ENCODE measurements at places on chromosomes 4 and X.

GRCh38 chrX:65668377-65669310 lies 1.2 kb downstream of the MSN start:
- DNase-seq = no peak

GRCh38 chr4:67575232-67576058 lies 16.9 kb downstream of the STAP1 start:
- no peak for DNase-seq

DNA sequence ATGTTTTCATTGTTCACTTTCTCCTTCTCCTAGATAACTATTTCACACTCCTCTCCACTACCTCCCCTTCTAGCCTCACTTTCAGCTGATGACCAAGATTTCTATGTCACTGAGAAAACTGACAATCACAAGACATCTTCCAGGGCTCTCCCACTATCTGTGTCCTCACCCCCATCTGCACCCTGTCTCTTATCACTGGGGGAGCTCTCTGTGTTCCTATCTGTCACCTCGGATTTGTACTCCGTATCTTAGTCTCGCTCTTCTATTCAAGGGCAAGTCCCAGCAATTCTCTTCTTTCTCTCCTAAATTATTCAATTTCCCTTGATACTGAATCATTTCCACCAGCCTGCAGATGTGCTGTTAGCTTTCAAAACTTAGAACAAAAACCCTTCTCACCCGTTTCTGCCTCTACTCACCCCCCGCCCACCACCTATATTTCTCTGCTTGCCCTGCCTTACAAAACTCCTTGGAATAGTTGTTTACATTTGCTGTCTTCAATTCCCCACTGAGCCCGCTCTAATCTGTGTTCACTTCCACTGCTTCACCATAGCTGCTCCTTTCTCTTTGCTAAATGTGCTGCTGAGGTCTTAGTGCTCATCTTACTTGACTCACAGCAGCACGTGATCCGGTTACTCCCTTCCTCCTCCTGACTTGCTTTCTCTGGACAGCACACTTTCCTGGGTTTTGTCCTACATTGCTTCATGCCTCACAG lies 293.2 kb downstream of the UNC5C start:
- DNase-seq = no peak

- no peak for DNase-seq
Measured at GRCh38 chr4:80803337-80803736, 227.2 kb upstream of the BMP3 start.

DNA sequence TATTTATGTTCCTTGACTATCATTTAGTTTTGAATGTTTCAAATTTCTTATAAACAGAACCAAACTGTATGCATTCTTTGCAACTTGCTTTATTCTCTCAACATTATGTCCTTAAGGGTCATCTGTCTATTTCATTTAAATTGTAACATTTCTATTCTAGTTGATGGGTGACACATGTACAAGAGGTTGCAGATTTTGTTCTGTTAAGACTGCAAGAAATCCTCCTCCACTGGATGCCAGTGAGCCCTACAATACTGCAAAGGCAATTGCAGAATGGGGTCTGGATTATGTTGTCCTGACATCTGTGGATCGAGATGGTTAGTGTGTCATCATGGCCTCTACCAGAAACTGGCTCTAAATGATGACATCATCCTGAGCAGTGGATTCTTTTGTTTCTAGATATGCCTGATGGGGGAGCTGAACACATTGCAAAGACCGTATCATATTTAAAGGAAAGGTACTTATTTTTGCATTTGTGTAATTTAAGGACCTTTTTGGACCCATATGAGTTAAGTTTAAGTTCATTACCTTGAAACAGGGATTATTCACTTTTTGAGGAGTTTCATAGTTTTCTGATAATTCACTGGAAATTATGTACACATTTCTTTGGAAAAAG lies 6.1 kb downstream of the LIAS start:
- no peak for DNase-seq

DNA sequence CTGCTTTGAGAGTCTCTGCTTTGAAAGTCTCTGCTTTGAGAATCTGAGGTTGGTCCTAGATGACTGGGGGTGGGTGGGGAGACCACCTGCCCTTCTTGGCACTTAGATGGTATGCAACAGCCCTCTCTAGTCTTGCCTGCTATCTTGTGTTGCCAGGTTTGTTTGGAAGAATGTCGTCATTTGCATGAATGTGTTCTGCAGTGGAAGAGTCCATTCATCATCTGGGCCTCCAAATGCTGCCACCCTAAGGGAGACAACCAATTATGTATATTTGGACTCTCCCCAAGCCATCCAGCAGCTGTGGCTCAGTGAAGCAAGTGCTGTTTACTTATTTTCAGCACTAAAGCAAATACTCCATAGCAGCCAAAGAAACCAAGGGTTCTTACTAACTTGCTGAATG lies 44.6 kb upstream of the TRPC5OS start:
- no peak for DNase-seq

GRCh38 chrX:153871451-153871850 lies 14.5 kb downstream of the L1CAM start:
- DNase-seq = no peak

DNA sequence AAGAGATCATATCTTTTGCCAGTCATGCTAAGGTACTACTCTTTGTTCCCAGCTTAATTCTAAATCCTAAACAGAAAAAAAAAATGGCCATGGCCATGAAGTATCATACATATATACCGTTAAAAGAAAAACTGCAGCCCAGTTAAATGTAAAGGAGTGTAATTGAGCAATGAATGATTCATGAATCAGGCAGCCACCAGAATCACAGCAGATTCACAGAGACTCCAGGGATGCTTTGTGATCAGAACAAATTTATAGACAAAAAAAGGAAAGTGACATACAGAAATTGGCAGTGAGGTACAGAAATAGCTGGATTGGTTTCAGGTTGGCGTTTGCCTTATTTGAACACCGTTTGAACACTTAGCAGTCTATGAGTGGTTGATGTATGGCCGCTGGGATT lies 42.1 kb upstream of the PDGFC start:
- no peak for DNase-seq

- DNase-seq = no peak
Measured at GRCh38 chrX:125998432-125998831, 167.7 kb downstream of the DCAF12L2 start.

- DNase-seq = no peak
Measured at GRCh38 chr4:26337612-26338011, 16.8 kb downstream of the RBPJ start.

GRCh38 chr4:139484783-139485311 lies 30.9 kb downstream of the RAB33B start:
- no peak for DNase-seq

DNA sequence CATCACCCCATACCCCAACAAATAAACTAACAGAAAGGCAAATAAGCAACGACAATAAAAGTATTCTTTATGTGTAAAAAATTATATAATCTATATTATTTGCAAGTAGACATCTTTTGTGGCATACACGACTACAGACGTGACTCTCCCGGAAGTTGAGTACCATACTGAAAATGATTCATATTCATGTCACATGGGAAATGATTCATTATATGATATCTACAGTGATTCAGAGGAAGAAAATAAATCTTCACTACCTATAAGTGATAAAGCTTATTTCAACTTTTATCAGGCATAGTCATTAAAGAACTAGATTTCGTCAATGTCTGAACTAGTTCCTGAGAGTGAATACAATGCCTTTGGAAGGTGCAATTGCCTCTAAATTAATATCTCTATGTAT lies 4.6 kb upstream of the ANTXR2 start:
- DNase-seq = no peak

DNA sequence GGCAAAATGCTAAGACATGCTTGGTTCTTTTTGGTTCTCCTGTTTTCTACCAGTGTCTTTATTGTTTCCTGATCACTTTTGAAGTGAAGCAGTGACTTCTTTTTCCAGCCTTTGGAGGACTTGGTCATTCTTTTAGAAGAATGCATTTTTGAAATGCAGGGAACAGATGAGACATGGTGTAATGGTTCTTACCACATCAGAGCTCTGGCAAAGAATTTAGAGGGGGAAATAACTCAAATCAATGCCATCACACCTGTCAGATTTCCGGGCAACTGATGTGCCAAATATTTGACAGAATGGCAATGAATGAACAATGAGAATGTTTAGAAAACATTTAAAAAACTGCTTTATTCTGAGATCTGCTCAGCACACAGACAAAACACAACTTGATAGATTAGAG lies 519.6 kb downstream of the IQCM start:
- DNase-seq = no peak

GRCh38 chrX:140701480-140701879 lies 8.1 kb upstream of the LINC00632 start:
- DNase-seq = no peak

- no peak for DNase-seq
Measured at GRCh38 chr4:148254621-148255343, 187.4 kb downstream of the NR3C2 start.

GRCh38 chr4:186820391-186820891 lies 96.8 kb upstream of the FAT1 start:
- DNase-seq = no peak

- DNase-seq = no peak
Measured at GRCh38 chr4:151486168-151486567, 77.2 kb downstream of the FHIP1A start.

DNA sequence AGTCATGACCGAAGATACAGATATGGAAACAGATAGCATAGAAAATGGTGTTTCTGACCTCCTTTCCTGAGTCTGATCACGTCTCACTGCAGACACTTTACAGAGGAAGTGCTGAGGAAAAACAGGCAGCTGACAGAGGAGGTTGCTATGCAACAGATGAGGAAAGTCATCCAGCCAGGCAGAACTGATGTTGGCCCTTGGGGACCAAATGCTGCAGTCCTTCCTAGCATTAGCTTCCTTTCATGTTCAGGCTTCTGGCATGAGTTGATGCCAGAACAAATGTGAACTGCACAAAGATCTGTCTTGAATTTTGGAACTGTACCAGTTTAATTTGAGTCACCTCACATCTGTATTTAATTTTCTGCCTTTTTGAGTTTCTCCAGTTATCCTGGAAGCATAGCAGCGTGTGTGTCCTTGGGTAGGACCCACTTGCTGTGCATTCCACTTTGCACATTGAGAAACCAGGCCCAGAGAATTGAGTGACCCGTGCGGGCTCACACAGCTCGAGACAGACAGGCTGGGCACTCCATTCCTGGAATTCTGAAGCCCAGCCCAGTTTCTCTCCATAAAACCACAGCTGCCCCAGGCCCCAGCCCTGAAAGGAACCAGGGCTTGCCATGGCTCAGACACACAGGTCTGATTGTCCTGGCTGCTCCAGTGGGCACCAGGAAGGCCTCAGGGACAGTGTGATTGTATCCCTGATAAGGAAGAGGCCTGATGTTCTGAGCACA lies 1.4 kb upstream of the MAGED1 start:
- DNase-seq = no peak

GRCh38 chr4:154466336-154466735 lies 25.3 kb downstream of the DCHS2 start:
- no peak for DNase-seq

DNA sequence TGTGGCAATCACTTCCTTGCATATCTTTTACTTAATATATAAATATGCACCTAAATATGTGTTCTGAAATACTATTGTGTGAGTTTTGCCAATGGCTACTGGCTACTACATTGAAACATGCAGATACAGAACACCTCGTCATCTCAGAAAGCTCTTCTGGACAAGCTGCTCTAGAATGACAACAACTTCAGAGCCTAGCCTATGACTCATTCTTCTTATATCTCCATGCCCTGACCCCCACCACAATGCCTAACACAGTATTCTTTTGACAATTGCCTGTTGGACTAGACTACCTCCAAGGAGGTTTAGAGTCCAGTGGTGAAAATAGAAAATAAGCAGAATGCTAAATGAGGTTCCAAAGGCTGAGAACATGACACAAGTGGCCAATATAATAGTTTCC lies 17.6 kb upstream of the DMP1 start:
- no peak for DNase-seq

DNA sequence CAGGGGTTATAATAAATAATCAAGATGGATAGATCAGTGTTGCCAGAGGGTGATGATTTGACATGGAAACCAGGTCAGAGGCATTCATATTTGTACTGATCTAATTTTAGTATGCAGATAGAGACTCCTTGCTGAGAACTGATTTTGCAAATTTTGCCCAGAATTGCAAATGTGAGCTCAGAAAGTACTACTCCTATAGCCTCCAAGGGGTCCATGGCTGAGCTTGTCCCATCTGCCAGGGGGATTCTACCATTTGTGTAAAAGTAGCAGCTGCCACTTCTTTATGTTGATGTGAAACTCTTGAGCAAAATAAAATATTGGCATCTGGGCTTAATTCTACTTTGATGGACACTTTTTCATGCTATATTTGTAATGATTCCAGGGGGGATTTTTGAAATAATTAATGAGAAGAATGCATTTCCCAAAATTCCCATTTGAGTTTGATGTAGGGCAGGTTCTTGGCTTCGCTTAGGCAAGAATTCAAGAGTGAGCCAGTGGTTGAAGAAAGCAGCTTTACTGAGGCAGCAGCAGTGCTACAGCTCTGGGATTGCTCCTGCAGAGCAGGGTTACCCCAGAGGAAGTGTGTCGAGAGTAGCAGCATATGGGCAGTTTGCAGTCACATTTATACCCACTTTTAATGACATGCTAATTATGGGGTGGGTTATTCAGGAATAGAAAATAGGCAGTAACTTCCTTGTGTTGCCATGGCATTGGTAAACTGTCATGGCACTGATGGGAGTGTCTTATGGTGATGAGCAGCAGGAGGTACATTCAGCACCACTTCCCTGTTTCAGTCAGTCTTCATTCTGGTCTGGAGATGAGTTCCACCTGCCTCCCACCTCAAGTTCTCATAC lies 38.7 kb upstream of the DCLK2 start:
- DNase-seq = no peak

- no peak for DNase-seq
Measured at GRCh38 chr4:155428128-155428527, 51.4 kb upstream of the MAP9 start.

DNA sequence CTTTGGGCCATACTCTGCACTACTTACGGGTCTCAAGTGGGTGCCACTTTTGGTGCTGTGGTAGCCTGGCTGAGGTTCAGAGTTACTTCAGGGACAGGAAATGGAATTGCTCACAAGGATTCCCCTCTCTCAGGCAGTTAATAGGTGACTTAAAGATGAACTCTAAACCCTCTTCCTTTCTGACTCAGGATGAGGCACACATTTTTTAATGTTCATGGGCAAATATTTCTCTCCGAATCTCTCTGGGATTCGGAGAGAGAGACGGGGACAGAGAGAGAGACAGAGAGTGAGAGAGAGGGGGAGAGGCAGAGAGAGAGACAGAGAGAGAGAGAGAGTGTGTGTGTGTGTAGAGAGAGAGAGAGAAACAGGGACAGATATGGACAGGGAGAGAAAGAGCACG lies 79.8 kb downstream of the NYX start:
- no peak for DNase-seq

- no peak for DNase-seq
Measured at GRCh38 chrX:39802908-39803307, 294.9 kb downstream of the BCOR start.

GRCh38 chr4:180060159-180060889 lies 2182.9 kb upstream of the TENM3 start:
- DNase-seq = no peak

DNA sequence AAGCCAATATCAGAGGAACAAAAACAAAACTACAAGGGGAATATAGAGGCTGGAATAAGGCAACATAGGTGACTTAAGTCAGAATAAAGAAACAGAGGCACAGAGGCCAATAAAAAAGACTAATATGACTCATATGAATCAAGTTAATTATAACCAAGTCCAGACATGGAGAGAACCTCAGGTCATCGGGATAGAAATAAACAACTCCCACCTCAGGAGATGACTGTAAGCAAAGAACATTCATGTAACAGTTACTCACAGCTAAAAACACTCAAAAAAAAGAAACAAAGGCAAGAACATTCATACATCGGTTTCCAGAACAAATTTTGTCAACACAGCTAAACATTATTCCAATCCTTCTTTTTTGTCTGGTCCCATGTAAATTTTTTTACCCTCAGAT lies 60.3 kb upstream of the RXFP1 start:
- DNase-seq = no peak

- DNase-seq = no peak
Measured at GRCh38 chrX:49925176-49925575, 2.8 kb downstream of the CLCN5 start.

Measured in GM12892 (cell line).